HepG2 (cell line): ENCODE measurements at places on chromosomes 4 and X.

GRCh38 chr4:16269240-16269639 lies 43.0 kb upstream of the TAPT1 start:
- no peak for DNase-seq

DNA sequence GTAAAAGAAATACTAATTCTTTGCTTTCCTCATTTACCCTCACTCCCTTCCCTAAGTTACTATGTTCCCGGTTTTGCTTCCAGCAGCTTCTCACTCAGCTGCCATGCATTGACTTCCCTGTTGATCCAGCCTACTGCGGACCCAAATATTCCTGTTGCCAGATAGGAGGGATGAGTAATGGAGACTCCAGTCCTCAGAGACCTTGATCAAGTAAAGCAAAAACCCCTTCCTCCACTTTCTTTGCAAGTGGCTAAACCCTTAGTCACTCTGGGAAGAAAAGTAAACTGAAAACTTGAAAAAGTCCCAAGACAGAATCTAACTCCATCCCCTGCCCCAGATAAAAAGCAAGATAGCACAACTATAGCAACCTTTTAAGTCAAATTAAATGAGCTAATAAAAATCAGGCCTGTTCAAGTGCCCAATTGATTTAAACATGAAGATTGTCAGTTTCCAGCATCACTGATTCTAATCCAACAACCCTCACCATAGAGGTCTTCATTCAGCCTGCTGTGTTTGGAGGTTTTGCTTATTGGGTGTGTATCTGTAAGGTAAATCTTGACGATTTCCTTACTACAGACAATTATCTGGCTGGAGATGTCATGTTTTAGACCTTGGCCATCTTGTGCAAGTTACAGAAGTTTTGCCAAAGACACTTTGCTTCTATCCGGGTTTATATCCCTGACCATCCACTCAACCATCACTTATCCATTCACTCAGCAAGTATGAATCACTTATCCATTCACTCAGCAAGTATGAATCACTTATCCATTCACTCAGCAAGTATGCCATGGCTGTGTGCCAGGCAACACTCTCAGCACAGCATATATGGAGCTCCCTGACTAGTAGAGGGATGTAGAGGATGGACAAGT lies 17.6 kb downstream of the FGFBP1 start:
- no peak for DNase-seq

DNA sequence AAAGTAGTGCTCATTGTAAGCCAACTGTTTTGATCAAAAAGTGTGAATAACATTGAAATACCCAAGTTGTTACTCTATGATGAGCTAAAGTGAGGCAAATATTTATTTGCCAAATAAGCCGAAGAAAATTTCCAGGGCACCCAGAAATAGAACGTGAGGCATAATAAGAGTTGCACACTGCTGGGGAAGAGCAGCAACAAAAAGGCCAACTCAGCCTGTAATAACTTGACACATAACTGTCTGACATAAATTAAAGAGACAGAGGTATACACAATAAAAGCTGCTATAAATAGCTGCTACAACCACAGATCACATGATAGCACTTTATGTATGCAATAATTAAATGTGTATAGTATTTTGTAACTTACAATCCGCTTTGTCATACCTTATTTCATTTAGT lies 2.0 kb upstream of the ABCB7 start:
- no peak for DNase-seq

DNA sequence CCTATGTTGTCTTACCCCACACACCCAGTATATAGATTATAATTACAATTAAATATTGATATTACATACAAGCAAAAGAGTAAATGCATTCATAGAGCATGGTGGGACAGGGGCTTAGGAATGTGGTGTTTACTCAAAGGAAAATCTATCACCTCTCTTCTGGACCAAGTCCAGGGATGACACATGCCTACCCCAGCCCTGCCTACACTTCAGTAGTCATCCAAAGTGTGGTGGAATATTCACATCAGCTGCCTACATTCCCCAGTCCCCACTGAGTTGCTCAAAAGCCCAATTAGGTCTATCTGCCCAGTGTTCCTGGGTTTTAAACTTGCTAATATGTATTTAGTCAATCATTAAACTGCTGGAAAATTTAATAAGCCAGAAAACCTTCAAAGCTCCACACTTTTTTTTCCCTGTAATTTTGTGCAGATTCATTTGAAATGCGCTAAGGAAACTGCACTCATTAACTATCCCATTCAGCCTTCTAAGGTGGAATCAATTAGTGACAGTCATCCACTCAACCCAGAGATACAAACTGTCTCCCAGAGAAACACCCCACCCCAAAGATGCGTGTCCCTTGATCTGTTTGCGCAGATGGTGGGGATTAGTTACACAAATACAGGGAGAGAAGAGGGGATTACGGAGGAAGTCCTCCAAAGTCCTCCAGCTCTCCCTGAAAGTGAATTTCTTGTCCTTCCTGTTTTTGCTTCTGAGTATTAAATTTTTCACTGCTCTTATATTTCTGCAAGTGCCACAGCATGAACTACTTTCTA lies 91.7 kb upstream of the KDR start:
- DNase-seq, result no peak

- no peak for DNase-seq
These were observed 1029.0 kb upstream of the AGA start for GRCh38 chr4:178470996-178471784.

DNA sequence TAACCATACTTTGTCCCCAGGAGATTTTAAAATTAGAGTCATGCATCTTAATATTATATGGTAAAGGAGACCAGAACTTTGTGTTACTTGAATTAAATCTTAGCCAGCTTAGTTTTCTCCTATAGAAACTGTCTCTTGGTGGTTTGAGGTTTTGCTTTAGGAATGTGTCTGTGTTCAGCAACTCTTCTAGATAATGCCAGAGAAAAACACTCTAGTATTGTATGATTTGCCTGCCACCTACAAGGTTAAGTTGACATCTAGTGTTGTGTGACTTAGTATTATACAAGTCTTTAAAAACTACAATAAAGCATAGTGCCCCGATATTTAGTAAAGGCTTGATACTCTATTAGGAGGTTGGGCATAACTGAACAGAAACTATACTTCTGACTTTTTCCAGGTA lies 2.1 kb downstream of the UGT8 start:
- DNase-seq, result no peak

DNA sequence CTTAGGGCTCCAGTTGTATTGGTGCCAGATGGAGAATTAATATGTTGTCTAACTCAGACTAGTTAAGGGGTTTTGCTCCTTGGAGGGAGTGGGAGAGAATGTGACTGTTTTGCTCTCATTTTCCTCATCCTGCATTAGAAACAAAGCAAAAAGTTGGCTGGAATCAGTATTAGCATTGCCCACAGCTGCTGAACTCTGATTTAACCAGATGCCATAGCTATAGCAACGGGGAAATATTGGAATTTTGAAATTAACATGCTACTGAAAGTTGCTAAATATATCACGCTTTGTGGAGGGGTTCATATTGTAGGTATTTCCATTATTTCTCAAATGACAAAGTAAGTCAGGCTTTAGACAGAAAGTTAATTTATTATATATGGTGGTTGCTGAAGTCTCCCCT lies 66.7 kb upstream of the EOLA2 start:
- DNase-seq, result no peak

DNA sequence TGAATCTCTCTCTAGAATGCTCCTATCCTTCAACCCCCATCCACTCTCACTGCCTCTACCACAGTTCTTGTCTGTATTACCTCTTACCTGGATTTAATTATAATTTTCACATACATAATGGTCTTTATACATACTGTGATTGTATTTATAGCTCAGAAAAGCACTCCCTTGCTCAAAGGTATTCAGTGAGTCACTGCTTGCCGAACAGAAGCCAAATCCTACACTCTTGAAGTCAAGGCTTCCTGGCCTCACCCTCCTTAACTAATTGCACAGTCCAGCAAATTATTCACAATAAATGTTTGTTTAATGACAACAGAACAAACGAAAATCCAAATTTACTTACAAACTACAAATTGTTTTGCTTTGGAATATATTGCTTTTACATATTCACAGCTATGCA lies 159.5 kb downstream of the KLHL13 start:
- no peak for DNase-seq
